Mammary epithelial cell (primary cell): ENCODE measurements at places on chromosomes 2 and 18. TPM values are rescaled to one million over a fixed set of nuclear protein-coding genes. Genes with fewer than 3 reads are reported as not detected.

CFC1 gene
- not detected in 2 replicates for total RNA-seq

FLACC1 gene
- total RNA-seq = 0.33 TPM

RAD51AP2 gene
- 0.17 TPM for total RNA-seq

HOXD10 gene
- total RNA-seq = not detected in 2 replicates

DRC1 gene
- total RNA-seq = 0.33 TPM

RSAD2 gene
- 0.21 and 0.43 TPM in 2 replicates for total RNA-seq
